ENCODE measurements at places on chromosomes 12 and 14.

DNA sequence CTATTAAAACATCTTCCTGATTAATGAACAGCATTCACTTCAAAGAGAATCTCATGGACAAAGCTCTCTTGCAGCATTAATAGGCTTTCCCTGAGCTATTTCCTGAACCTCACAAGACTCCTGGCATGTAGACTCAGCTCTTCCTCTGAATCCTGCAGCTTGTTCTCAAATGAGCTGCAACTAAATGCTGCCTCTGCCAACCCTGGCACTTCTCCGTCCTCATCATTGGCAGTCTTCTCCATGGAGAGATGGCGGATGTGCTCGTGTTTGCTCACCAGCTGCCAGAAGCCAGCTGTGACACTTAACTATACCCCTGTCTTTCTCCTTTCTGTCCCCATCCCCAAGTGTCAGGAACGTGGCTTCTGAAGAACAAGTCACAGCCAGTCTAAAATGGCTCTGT is 232.1 kb downstream of the FOXN3 start:
- no peak for DNase-seq

DNA sequence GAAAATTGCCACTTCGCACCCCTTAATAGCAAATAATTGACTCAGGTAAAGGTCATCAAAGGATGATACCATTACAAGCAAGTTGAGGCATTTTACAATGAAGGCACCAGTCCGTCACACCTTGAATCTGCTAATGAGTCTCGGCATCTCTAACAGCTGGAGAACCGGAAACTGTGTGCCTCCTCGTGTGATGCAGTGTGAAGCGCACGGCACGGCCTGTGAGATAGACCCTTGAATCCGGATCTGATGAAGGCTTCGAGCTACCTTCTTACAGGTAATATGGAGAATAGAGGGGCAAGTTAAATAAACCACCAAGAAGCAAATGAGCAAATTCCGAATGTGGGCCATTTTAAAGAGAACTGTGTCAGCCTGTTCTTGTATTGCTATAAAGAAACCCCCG is 19.8 kb upstream of the TUBA1A start:
- DNase-seq = peak; percentile 40

DNA sequence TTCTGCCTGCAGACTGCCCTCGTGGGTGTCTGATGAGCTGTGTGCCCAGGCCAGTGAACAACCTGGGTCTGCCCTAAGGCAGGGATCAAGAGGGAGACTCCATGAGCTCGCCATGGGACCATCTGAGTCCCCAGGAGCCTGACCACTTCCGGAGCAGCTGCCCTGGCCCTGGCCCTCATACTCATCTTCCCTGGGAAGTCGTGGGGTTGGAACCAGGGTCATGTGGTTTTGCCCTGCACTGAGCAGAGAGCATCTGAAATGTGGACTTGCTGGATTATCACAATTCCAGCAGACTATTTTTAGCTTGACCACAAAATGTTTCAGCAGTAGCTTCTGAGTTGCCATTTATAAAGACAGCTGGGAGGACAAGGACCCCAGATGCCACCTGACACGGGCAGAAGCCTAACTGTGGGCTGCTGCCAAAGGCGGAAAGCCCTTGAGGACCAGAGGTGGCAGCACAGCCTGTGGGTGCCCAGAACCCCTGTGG is 6.7 kb downstream of the BTBD6 start:
- DNase-seq = no peak

DNA sequence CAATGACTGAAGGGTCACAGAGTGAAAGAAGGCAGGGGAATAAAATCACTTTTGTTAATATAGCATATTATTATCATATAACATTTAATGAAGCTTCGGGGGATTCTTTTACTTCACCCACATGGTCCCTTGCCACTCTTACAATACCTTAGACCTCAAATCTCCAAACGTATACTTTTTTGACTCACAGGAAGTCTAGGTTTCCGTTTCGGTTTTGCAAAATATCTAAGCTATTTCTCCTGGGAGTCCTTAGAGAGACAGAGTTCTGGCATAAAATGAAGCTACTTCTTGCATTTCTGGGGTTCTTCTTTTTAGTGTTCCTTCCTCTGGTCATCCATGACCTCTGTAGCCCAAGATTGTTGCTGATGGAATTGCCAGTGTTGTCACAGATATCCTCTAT is 590.5 kb upstream of the ATP2B1 start:
- DNase-seq = no peak

- no peak for DNase-seq
These were observed 283.2 kb upstream of the TBX3 start for GRCh38 chr12:114967151-114967550.

- DNase-seq = no peak
These were observed 9.1 kb downstream of the LRRK2 start for GRCh38 chr12:40233741-40234367.

GRCh38 chr12:94705676-94706075 is 55.3 kb upstream of the TMCC3 start:
- DNase-seq = no peak

GRCh38 chr12:55717011-55718007 is 1.5 kb downstream of the BLOC1S1 start:
- no peak for DNase-seq

DNA sequence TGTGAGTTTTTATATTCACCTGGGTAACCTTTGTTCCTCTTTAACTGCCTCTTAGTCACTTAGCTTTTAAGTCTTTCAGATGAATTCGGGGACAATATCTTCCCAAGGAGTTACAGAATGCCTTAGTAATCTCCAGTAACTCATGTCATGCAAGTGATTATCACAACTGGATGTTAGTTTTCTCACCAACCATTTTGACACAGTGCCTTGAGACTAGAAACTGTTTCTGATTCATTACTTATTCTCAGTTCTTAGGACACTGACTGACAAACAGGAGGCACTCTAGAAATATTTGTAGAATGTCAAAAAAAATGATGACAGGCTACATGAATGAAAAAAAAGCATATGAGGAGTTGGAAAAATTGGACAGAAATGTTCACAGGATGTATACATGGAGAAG is 335.1 kb downstream of the ACSS3 start:
- DNase-seq = no peak

GRCh38 chr12:95546491-95546813 is 4.8 kb downstream of the USP44 start:
- peak; percentile 25 for DNase-seq

DNA sequence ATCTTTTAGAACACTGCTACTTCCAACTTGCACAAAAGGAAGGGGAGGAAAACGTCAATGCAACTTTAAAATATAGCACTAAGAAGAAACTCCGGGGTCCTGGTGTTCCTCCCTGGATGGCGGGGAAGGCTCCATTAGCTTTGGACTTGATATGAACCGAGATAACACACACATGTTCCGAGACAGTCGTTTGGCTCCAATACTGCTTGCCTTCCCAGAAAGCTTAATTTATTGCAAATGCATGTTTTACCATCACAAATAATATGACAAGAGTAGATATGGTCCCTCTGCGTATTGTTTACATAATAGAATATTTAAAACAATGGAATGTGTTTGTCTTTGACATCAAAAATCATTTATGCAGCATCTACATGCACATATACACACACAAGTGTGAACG is 87.6 kb upstream of the CLMN start:
- no peak for DNase-seq

DNA sequence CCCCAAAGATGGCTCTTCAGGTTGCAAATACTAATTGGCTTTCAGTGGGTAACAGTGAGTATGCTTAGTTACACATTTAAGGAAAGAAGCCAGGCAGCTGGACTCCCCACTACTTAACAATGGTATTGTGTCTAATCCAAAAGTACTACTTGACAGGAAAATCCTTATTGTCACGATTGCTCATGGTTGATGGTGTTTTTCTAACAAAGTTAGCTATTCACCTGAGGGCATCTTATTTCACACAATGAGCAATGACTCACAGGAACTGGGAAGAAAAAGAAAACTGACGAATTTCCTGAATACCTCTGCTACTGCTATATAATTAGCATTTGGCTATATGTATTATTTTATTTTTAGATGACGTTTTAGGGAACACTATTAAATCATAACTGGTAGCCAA is 33.4 kb upstream of the ALG10 start:
- no peak for DNase-seq

DNA sequence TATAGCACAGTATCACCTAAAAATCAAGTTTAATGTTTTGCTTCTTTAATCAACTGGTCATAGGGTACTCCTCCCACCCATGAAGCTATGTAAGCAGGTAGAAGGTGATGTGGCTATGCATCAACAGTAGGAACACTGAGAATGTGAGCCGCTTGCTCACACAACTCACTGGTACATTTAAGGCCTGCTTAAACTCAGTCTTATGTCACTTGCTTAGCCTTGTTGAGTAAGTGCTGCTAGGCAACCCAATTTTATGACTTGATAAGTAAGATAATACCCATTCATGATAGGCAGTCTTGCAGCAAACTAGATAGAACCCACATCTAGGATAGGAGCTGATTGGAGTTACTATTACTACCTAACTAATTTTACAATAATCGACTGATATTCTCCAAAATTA is 70.0 kb upstream of the BMP4 start:
- no peak for DNase-seq

DNA sequence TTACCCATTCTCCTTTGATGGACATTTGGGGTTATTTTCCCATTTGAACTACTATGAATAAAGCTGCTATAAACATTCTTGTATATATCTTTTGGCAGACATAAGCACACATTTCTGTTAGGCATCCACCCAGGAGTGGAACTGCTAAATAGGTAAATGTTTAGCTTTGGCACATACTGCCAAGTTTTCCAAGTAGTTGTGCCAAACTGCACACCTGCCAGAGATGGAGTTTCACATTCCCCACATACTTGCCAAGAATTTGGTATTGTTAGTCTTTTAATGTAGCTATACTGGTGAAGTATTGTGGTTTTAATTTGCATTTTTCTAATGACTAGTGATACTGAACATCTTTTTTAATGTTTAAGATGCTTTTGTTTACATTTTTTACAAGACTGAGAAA is 201.0 kb downstream of the GXYLT1 start:
- no peak for DNase-seq

DNA sequence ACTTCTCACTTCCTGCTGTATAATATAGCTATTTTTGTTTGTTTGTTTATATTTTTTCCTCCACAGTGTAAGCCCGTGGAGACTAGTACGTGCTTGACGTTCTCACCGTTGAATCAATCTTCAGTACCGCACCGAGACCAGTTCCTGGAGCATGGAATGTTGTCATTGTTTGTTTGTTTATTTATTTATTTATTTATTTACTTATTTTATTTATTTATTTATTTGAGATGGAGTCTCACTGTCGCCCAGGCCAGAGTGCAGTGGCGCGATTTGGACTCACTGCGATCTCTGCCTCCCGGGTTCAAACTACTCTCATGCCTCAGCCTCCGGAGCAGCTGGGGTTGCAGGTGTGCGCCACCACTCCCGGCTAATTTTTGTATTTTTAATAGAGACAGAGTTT is 506.6 kb upstream of the TMEM132C start:
- DNase-seq = no peak

DNA sequence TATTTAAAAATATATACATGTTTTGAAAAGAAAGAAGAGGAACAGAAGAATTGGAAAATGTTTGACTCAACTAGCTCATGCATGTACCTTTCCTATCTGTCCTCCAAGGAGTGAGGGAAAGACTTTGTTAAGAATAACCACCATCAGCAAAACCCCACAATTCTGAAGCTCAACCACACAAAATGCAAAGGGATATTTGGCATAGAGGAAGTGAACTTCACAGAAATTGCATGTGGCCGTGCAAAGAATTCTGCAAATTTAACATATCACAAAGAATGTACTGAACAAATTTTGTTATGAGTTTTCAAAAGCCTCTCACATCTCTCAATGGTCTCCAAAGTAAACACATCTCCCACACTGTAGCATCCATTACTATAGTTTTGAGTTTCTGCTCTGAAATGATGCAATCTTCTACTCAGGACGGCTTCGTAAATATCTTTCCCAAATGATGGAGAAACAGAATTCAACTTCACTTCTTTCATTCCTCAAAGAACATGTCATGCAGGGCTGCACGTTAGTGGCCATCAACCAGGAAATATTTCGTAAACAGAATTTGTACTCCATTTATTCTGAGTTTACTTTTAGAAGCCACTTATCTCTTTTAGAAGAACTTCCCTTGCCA is 17.6 kb downstream of the DUSP6 start:
- no peak for DNase-seq

DNA sequence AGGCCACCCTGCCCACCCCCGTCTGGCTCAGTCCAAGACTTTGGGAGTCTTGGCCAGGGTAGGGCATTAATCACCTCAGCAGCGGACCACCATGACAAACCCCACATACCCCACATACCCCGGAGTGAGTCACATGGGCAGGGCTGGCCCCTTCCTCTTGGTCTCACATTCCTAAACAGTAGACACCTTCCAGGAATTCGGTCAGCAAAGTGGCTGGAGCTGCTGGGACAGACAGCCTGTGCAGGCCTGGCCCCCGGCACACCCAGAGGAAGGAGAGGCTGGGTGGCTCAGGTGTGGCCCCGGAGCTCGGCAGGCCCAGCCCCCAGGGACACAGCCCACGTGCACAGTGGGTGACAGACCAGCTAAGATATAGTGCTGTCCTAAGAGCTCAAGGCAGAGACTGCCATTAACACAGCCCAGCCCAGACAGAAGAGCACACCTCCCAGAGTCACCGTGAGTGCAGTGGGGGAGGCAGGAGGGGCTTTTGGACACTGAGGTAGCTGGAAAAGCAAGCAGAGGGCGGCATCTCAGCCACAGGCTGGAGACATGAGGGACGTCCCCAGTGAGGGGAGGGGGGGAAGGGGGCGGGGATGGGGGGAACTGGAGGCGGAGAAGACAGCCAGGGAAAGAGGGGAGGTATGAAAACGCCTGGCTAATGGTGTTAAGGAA is 24.0 kb downstream of the CCDC85C start:
- peak; percentile 59 for DNase-seq

DNA sequence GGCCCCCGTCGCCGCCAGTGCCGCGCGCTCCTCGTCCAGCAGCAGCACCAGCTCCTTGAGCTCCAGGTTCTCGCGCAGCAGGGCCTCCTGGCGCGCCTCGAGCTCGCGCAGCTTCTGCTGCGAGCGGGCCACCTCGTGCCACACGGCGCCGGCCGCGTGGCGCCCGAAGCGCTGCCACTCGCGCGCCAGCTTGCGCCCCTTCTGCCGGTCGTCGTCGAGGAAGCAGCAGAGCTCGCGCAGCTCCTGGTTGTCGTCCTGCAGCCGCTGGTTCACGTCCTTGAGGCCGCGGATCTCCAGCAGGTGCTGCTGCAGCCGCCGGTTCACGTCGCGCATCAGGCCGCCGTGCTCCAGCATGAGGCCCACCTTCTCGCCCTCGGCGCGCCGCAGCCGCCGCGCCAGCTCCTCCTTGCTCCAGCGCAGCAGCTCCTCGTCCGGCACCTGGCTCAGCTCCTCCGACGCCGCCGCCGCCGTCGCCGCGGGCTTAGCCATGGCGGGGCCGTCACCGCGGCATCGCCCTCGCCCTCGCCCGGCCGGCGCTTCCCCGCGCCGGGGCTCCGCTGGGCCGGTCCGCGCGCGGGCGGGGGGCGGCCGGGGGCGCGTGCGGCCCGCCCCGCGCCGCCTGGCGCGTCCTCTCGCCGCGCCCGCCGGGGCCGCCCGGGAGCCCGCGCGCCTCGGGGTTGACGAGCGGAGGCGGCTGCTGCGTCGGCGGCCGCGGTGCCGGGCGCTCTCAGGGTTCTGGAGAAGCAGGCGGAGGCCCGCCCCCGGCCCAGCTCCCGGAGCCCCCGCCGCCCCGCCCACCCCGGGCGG is at the start of gene CCDC85C:
Gene CCDC85C, minus strand, starts transcription at position 737 of the 807 bp plus-strand sequence. Its CDS starts 248 bp downstream, at position 489.
- peak; percentile 85 for DNase-seq

DNA sequence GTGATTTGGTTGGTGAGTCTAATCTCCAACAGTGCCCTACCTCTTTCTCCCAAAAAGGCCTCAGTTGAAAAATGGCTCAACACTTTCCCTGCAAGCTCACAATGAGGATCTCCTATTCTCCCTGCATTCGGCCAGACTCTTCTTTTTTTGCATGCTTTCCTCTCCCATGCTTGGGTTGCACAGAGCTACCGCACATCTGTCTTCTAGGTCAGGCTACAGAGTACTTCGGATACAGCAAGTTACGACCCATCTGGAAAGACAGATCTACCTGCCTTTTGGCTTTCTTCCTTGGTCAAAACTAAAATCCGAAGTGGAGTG is 305 bp upstream of the SLC16A7 start:
- no peak for DNase-seq

Measured in retina (tissue), 1 donor.